GM18507 (cell line): ENCODE measurements at places on chromosomes 5 and 9.

DNA sequence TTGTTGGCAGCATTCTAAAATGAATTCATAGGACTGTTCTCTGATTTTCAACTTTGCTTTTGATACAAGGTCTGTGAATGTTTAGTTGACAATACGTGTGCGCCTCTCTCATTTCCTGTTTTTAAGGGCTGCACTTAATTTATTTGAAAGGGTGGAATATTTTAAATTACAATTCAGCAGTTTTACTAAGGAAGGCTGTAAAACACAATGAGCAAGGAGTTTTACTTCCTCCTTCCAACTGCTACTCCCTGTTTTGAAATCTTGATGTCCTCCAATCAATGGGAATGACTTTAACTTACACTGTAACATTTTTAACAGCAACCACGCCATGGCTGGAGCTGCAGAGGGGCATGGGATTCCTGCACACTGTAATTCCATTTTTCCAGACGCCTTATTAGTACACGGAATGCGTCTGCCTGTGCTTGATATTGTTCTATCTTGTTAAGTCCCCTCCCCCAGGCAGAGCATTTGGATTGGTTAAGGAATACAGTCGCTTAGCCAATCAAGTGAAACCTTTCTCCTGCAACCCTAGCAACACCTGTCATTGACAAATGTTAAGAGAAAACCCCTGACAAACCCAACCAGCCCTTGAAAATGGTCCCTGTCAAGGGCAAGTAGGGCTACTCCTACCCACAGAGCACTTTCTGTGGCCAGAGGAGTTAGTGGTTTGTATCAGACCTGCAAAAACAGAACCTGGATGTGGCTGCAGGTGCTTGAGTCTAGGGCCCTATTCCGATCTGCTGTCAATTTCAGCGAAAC, 12.5 kb upstream of the ZSWIM6 start:
- no peak for DNase-seq

DNA sequence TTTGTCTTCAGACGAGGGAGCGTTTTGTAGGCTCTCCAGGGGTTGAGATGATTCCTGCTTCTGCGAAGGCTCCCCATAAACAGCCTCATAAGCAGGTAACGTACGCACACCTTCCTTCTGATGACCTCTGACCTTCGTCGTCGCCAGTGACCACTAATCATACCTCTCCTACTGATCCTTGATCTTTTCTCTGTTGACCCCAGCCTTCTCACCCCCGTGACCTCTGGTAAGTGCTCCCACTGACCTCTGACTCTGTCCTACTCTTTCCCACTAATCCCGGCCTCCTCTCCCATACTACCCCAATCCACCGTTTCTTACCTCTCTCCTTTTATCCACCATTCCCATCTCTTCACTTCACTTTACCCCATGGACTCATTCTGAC, 345 bp downstream of the DNAI1 start:
- DNase-seq = no peak

DNA sequence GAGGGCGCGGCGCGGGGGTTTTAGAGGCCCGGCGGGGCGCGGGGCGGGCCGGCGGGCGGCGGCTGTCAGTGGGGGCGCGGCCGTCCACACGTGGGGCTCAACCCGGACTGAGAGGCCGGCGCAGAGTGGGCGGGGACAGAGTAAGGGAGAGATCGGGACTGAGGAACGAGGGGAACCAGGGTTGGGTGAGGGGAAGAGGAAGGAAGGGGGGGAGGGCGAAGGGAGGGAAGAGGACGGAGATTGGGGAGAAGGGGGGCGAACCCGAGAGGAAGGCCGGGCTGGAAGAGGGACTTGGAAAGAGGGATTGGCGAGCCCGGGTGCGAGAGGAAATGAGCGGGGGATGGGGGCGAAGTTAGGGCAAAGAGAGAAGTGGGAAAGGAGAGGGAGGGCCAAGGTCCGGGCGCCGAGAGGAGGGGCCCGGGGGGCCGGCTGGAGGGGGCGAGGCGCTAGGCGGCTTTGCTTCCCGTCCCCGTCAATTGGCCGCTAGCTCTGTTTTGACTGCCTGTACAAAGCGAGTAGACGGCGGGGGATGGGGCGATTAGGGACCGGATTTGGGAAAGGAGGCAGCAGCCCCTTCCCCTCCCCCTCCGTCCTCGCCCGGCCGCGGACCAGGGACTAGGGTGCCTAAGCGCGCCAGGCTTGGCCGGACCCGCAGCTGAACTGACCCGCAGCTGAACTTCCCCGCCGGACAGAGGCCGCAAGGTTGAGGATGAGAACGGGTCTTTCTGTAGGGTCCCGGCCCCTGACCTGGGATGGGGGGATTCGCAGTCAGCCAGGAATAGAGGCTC, 399 bp upstream of the FBN2 start:
- DNase-seq = no peak

- DNase-seq = no peak
These were observed 600 bp downstream of the ERCC6L2 start for GRCh38 chr9:95876138-95876444.

GRCh38 chr5:159244163-159244562, 18.9 kb upstream of the UBLCP1 start:
- DNase-seq = no peak

- DNase-seq = no peak
These were observed 49.2 kb upstream of the SPDL1 start for GRCh38 chr5:169534311-169534880.

GRCh38 chr9:38051780-38052546, 17.1 kb downstream of the SHB start:
- DNase-seq = no peak

DNA sequence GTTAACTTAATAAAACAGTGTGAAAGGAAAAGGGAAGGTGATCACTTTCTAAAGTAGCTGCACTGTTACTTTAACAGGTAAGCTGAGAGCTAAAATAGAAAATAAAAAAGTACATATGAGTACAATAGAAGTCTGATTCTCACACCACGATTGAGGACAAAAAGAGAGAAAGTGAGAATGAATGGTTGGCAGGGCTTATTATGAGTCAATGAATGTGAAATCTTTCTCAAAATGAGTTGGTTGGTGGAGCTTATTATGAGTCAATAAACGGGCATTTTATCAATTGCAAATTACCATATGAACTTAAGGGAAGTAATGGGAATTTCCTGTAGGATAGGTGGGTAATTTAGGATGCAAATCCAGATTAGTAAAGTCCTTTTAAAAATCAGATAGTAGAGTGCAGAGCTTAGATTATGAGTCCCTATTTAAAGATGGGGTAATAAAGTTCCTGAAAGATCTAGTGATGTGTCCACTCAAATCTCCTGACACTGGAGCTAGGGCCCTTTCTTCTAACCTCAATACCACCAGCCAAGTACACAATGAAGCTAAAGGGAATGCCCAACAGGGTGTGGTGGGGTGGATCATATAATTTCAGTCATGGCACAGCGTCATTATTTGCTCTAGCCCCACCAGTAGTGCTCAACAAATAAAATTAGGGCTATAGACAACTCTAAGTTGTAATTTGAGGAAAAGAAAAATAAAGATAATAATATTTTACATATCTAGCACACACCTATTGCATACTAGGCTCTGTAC, 21.1 kb upstream of the TLR4 start:
- DNase-seq = no peak

DNA sequence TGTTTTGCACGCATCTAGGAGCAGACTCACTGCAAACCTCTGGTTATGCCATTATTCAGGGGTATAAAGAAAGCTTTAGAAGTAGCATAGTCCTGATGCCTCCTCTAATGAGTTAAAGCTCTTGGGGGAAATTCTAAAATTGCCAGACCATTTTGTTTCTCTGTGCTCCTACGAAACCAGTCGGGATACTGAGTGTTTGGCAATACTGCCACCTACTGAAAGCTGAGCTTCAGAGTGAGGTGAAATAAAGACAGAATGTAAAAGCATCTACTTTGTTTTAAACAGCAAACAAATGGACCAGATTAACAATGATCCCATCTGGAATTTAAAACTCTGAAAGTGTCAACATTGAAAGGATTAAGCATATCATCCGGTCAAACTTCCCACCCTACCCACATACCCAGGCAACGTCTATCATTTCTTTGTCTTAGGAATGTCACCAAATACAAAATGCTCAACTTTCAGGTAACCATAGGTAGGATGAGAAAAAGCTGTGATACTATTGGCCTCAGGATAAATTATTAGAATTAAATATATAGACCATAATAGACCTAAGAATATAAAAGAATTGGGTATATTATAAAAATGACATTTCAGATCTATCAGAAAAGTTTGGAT, 77.8 kb upstream of the SHISAL2B start:
- DNase-seq = no peak

GRCh38 chr9:81363916-81364480, 325.3 kb downstream of the TLE1 start:
- DNase-seq = no peak

GRCh38 chr5:173778784-173779304, 109.3 kb upstream of the CPEB4 start:
- DNase-seq = no peak
